ENCODE measurements at places on chromosomes 12 and 14.

DNA sequence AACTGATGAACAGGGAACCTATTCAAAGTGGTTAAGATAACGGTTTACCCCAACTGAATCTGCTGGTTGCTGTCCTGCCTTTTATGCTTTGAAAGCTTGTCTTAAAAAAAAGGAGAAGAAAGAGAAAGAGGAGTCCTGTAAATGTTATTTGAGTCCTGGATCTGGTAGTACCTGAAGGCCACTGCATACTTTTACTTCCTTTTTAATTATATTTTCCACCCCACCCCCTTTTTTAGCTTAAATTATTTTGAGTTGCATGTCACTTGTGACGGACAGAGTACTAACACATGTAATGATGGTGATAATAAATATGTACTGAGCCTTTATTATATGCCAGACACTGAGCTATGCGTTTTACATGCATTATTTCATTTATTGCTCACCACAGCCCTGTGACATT, 2.5 kb upstream of the AMIGO2 start:
- DNase-seq, result no peak

DNA sequence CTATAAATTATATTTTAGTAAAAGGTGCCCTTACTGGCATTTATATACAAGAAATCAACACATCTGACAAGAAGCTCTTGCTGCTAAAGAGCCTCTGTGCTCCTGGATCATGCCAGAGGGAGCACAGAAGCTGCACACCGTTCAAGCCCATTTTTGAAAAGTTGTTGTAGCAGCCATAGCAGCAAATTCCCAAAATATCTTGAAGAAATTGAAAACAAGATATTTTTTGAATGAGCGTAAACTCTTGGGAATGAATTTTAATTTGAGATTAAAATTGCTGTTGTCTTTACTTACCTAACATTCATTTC, 540 bp upstream of the CLEC2D start:
- no peak for DNase-seq

DNA sequence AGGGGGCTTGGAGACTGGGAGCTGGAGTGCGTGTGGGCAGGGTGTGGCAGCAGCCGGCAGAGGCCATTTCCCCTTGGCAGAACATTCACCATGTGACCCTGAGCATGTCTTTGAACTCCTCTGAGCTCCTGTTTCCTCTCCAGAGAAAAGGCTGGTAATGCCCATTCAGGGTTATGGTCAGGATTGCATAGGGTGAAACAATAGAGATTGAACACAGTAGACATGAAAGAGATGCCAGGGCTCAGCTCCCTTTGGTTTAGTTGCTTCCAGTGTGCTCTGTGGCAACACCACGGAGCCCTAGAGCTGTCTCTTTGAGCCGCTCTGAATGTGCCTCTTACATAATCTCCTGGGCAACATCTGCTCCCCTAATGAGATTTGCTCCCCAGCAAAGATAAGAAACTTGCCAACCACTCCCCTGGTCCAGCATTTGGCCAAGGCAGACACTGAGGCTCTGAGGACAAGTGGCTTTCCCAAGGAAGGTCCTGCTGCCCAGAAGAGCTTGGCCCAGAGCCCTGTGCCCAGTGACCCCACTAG, 4.6 kb downstream of the IFI27 start:
- DNase-seq, result no peak

DNA sequence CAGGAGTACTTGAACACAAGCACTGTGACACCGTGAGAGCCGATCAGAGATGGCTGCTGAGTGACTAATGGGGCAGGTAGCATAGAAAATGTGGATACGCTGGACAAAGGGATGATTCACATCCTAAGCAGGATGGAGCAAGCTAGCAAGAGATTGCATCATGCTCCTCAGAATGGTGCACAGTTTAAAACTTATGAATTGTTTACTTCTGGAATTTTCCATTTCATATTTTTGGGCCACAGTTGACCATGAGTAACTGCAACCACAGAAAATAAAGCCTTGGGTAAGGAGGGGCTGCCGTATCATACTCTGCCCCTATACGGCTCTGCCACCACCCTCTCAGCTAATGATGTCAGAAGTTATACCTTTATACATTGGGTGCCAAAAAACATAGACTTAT, 23.3 kb upstream of the MARK3 start:
- no peak for DNase-seq

GRCh38 chr14:101843665-101844064, 82.2 kb downstream of the PPP2R5C start:
- DNase-seq, result no peak

- peak; percentile 61 for DNase-seq
Measured at GRCh38 chr12:104201238-104202001, 14.2 kb upstream of the TXNRD1 start.

GRCh38 chr14:67725171-67725570, 23.5 kb downstream of the RDH12 start:
- no peak for DNase-seq

DNA sequence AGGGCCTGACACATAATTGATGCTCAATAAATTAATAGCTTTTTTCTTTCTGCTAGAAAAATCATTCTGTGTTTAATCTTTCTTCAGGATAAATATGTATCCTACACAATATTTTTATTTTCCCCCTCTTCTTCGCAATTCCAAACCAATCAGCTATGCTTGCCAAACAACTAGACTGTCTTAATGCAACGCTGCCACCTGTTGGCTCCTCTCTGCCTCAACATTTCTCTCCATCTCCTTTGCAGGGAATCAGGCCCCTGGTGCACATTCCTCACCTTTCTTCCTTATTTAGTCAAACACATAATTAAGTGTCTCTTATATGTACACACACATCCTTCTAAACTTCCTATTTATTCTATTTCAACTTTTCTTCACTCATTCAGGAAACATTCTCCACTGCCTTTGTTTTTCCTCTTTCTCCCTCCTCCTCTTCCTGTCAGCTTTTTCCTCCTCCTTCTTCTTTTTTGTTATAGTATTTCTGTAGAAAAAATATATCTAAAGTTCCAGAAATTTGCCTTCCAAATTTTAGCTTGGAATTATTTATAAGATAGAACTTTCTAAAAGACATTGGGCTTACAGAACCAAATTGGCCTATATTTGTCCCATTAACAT, 406.0 kb downstream of the PRKD1 start:
- no peak for DNase-seq

DNA sequence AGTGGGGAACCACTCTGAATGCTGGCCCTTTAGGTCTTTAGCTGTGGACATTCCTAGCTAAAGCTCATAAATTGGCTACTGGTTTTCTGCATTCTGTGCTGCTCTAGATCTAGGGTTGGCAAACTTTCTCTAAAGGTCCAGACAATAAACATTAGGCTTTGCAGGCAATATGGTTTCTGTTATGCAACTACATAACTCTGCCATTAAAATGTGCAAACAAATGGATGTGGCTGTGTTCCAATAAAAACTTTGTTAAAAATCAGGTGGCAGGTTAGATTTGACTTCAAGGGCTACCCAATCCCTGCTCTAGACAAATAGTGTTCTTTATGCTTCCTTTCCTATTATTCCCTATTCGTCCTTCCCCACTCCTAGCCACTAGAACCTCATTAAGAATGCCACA, 6.8 kb upstream of the LRRC9 start:
- DNase-seq, result no peak

- no peak for DNase-seq
Measured at GRCh38 chr12:109293106-109293505, 16.0 kb downstream of the FOXN4 start.

GRCh38 chr12:8692573-8692972, 5.2 kb upstream of the RIMKLB start:
- no peak for DNase-seq

GRCh38 chr14:104136472-104137296, 1.7 kb upstream of the KIF26A start:
- DNase-seq, result no peak

DNA sequence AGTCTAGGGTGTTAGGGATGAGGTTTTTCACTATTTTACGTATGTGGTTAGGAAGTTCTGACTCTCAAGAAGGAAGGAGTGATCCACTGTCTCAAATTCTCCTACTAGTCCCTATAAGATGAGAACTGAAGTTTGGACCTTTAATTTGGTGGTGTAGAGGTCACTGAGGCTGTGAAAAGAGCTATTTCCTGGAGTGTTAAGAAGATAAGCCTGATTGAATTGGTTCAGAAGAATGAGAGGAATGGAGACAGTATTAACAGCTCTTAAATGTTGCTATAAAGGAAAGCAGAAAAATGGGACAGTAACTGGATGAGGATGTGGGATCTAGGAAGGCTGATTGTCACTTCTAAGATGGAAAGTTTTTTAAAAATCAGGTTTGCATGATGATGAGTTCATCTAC, 57.6 kb downstream of the CNTN1 start:
- DNase-seq, result no peak

GRCh38 chr14:100675699-100676684, 50.7 kb upstream of the DLK1 start:
- DNase-seq, result no peak

DNA sequence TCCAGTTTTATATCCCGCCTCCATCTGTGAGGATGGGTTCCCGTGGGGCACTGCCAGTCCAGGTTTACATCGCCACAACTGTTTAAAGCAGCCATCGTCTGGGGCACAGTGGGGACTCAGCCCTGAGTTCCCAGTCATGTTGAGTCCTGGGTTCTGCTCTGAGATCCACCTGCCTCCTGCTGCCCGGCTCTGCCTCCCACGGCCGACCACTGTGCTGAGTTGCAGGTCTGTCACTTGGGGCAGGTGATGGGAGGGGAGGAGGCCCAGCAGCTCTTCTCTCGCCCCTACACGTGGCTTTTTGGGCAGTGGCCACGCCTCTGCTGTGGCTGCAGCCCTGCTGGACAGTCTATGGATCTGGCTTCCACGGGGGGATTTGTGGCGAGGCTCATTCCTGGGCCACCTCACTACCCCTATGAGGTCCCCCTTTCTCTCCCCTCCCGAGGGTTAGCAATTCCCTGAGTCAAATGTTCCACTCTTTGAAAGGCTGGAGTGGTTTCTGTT, 143.0 kb downstream of the ADGRD1 start:
- no peak for DNase-seq

DNA sequence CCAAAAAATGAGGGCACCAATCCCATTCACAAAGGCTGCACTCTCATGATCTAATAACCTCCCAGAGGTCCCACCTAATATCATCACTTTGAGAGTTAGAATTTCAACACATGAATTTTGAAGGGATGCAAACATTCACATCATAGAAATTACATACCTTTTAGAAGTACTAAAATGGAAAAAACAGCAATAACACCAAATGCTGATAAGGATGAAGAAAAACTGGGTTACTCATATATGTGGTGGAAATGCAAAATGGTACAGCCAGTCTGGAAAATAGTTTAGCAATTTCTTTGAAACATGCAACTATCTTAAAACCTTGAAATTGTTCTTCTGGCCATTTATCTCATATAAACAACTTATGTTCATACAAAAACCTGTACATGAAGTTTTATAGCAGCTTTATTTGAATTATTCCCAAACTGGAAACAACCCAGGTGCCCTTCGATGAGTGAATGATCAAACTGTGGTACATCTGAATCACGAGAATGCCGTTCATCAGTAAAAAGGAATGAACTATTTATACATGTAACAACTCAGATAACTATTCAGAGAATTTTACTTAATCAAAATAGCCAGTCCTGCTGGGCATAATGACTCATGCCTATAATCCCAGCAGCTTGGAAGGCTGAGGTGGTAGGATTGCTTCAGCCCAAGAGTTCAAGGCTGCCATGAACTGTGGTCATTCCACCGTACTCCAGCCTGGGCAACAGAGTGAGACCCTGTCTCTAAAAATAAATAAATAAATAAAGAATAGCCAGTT, 109.4 kb upstream of the SSTR1 start:
- no peak for DNase-seq

GRCh38 chr14:84987042-84987441, 542.9 kb upstream of the FLRT2 start:
- DNase-seq, result no peak
